ENCODE measurements at places on chromosomes 3 and 15.

- no peak for DNase-seq
Observed at GRCh38 chr15:42279234-42279723, 6.0 kb upstream of the TMEM87A start.

GRCh38 chr3:2599471-2599870 is 500.8 kb downstream of the CNTN4 start:
- no peak for DNase-seq

DNA sequence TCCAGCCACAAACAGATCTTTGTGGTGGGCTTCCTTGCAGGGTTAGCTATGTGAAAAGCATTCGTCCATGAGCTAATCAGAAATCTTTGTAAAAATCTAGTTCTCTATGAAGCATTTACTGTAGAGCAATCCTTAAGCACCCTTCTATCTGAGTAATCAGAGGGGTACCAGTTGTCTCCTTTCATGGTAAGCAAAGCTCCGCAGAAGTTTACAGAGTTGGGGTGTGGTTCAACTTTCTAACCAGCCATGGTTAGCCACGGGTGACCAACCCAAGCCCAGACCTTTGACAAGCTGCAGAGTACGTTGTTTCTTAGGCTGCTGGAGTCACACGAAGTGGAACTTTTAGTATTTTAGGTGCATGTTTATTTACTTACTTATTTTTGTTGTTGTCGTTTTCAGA is 77.4 kb downstream of the FLNB start:
- no peak for DNase-seq

- DNase-seq: no peak
Observed at GRCh38 chr15:61327019-61327631, 98.0 kb upstream of the RORA start.

DNA sequence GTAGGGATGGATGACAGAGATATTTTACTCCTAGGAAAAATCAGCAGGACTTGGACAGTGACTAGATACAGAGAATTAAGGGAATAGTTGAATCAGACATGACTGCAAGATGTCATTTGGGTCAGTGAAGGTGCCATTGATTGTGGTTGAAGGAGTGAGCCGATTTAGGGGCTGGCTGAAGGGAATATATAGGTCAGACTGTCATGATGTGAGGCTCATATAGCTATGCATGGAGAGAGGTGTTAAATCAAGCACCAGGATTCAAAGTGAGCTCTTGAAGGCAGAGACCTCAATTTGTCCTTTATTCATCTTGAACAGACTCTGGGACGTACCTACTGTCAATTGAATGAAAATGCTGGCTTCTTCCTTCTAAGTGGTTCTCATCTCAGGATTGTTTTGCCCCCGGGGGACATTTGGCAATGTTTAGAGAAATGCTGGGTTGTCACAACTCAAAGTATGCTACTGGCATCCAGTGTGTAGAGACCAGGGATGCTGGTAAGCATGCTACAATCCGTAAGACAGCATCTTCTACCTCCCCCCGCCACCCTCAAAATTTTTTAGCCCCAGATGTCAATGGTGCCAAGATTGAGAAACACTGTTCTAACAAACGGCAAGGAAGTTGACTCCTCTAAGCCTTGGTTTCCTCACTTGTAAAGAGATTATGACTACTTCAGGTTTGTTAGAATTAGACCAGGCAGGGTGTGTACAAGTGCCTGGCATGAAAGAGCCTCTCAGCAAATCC is 7.8 kb downstream of the ATP2C1 start:
- no peak for DNase-seq

DNA sequence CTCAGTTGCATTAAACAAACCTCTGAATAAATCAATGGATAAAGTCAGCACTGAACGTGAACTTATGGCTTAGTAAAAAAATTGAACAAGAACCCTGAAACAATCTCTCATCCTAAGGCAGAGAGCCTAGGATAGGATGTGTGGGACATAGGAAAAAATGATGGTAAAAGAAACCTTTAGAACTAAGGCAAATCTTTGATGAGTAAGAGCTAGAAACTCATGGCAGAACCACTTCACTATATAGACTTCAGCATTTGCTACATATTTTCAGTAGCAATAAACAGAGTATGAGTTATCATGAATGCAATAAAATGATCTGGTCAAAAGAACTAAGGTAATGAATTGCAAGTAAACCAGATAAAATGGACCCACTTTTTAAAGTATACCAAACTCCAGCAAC is 725.8 kb upstream of the DPPA4 start:
- DNase-seq: no peak

DNA sequence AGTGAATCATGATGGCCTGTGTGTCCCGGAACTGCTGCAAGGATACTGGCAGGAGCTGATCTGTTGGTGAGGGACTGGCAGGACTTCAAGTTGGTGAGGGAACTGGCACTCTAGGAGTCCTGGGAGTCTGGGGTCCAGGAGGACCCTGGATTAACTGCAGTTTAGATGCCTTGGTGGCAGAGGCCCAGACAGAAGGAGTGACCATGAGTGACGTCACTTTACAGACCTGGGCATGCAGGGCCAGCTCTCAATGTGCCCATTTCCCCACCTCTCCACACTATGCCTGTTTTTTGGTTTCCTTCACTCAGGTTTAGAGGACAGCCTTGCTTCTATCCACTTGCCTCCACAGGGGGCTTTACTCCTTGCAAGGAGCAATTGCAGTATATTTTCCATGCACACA is 154.1 kb downstream of the EPHB1 start:
- no peak for DNase-seq

- no peak for DNase-seq
Observed at GRCh38 chr15:49320351-49320750, 102.7 kb upstream of the FGF7 start.

DNA sequence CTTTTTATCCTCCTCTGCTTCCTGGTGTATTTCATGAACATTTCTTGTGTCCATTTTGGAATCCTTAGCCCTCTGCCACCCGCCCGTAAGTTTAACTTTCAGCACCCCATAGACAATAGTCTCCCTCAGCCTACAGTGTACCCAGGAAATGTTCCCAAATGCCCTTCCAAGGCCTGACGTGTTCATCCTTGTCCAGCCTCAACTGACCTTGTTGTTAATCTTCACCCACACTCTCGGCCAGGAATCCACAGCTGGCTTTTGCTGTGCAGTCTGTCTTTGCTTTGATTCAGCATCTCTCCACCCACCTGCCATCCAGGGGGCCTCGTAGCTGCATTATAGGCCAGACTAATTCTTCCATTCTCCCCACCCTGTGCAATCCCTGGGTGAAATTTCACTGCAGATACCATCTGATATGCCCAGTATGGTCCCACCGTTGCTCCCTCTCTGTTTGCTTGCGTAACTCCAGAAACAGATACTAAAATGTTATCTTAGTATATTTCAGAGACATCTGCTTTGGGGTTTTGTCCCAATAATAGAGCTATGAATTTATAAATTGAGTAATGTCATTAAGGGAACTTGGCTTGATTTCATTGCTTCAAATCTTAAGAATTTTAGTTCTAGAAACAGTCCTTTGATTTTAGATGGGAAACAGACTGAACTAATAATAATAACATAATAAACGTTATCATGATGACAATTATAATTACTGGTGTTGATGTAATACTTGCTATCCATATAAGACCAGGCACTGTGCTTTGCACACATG is 16.6 kb downstream of the GUCA1C start:
- DNase-seq: no peak

- no peak for DNase-seq
Observed at GRCh38 chr3:149542375-149543312, 68.1 kb downstream of the TM4SF4 start.

DNA sequence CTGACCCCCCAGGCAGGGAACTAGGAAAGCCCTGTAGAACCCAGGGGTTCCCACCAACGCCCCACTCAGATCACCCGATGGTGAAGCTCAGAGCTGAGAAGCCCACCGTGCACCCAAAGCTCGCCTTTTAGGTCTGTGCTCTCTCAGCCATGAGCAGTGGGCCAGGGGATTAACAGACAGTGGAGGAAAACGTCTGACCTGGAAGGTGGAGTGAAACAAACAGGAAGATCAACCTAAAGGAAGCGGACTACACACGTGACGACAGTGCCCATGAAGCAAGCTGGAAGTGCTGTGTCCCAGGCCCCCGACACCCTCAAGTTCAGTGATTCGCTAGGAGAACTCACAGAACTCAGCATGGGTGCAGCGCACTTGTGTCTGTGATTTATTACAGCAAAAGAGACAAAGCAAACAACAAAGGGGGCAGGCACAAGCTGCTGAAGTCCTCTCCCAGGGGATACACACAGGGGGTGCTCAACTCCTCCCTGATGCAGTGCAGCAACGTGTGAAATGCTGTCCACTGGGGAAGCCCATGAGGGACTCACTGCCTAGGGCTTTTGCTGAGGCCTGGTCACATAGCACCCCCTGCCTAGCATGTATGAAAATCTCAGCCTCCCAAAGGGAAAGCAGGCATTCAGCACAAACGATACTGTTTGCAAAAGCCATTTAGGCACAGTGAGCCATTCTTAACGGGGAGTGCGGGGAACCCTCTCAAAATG is 43.5 kb downstream of the CFAP92 start:
- no peak for DNase-seq

- DNase-seq: no peak
Observed at GRCh38 chr3:137471558-137472204, 292.4 kb upstream of the SOX14 start.

GRCh38 chr3:107817076-107817475 is 273.8 kb downstream of the CD47 start:
- no peak for DNase-seq

GRCh38 chr3:64921281-64922065 is 233.7 kb upstream of the ADAMTS9 start:
- no peak for DNase-seq

- no peak for DNase-seq
Observed at GRCh38 chr15:96585484-96586386, 255.2 kb downstream of the NR2F2 start.

- DNase-seq: no peak
Observed at GRCh38 chr3:100042166-100042981, 71.9 kb downstream of the FILIP1L start.

GRCh38 chr15:92288755-92289154 is 104.9 kb upstream of the ST8SIA2 start:
- no peak for DNase-seq

- no peak for DNase-seq
Observed at GRCh38 chr3:177935047-177935446, 601.2 kb upstream of the KCNMB2 start.

GRCh38 chr15:78284758-78285157 is 14.7 kb downstream of the SKIC8 start:
- no peak for DNase-seq

DNA sequence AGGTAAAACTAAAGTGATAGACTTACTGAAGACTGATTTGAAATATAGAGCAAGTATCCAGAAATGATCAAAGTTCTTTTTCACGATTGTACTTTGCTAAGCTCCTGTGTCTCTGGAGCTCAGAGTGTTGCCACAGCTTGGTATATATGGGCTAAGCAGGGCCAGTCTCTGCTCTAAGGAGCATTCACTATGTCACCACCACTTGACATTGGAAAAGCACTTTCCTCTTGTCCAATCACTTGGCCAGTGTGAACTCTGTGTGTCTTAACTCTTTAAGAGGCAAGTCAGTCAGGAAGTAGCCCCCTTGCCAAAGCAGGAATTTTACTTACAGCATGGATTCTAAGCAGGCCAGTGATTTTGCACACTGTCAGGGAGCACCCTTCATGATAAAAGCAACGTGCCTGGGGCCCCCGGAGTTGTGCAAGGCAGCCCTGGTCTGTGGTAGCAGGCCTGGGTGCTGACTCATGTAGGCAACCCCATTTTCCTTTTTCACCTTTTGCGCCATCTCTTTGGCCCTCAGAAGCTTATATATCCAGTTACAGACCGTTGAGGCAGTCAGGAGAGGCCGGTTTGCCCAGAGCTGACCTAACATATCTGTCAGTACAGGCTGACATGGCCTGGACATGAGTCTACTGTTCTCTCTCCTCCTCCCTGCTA is 73.0 kb downstream of the HCN4 start:
- DNase-seq: no peak

- DNase-seq: no peak
Observed at GRCh38 chr3:48966367-48966766, 23.7 kb upstream of the P4HTM start.

DNA sequence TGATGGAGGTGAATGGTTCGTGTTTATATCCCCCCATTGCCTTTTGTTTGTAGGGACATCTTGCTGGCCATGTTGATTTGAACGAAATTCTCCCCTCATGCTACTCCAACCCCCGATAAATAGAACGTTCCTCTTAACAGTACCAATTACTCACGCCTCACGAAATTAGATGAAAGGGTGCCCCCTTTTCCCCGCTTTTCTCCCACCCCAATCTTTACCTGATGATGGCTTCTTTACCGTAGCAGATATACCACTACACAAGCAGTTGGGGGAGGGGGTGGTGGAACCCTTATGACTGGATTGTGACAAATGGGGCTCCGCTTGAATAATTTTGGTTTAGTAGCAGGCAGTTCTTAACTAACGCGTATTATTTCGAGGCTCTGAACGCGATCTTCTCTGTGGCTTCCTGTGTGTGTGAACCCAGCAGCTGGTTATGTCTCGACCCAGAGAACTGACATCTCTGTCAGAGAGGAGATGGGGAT is 1.1 kb downstream of the PIAS1 start:
- peak; percentile 17 for DNase-seq

GRCh38 chr3:83968356-83968755 is 990.4 kb upstream of the CADM2 start:
- DNase-seq: no peak

GRCh38 chr15:68698708-68699107 is 119.9 kb downstream of the CORO2B start:
- DNase-seq: no peak

DNA sequence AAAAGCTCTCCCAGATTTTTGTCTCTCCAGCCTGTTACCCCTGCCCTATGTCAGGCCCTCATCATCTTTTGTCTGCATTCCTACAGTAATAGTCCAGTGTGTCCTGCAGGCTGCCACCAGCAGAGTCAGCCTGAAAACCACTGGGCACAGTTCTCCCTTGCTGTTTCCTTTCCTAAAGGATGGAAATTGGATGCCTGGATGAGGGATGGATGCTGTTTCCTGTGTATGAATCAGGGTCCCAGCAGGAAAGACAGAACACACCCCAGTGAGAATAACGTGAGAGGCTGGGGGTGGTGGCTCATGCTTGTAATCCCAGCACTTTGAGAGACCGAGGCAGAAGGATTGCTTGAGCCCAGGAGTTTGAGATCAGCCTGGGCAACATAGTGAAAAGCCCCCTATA is 3.3 kb upstream of the SNX33 start:
- no peak for DNase-seq
